ENCODE measurements at places on chromosomes 6 and 20. TPM values are rescaled to one million over a fixed set of nuclear protein-coding genes. Genes with fewer than 3 reads are reported as not detected.
A peak's percentile ranks its signal among the peaks of the same experiment; 100 is the strongest.

- DNase-seq, result no peak
Observed at GRCh38 chr6:3090013-3090412, 21.7 kb downstream of the RIPK1 start.

DNA sequence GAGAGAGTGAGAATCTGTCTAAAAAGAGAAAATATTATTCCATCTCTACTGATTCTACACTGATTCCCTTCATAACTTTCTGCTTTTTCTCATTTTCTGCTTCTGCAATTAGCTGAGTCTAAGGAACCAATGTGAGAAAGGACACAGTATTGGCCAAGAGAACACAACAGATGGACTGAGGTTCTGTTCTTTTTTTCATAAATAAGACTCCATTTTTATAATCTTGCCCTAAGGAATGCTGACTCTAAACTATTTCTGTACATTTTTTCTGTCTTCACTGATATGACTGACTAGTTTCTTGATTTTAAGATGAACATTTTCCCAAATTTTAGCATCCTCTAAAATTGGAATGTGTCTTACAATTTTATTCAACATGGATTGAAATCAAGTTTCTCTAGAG is 87.0 kb upstream of the IYD start:
- DNase-seq, result no peak

- DNase-seq, result no peak
Observed at GRCh38 chr6:125943528-125944433, 12.8 kb upstream of the HINT3 start.

DNA sequence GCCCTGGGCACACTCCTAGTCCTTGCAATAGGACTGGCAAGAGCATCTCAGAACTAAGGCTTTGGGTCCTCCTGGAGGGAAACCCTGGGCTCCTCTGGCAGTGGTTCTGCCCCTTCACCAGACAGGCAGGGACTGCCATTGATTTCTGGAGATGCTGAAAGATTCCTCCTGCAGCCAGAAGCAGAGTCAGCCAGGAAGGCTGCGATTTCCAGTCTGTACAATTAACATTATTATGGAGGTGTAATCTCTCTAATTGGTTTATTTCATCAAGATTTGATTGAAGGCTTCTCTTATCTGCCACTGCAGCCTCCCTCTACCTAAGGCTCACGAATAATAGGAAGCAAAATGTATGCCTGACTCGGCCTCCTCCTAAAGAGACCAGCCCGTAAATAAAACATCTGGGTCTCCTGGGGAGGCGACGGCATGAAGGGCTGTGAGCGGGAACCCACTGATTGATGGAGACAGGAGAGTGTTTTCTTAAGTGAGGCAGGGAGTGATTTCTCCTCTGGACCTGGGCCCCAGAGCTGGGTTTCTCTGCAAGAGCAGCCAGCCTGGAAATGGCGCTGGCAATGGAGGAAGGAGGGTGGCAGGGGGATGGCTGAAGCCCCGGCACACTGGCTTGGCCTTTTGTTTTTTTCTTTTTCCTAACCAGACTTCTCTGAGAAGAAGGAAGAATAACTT is 689.6 kb downstream of the DHX35 start:
- no peak for DNase-seq

- no peak for DNase-seq
Observed at GRCh38 chr20:21063276-21063675, 42.9 kb downstream of the LINC00237 start.

GRCh38 chr6:90227213-90227612 is 69.4 kb downstream of the BACH2 start:
- DNase-seq, result no peak

GRCh38 chr6:4599924-4600323 is 176.3 kb upstream of the CDYL start:
- DNase-seq, result no peak

DNA sequence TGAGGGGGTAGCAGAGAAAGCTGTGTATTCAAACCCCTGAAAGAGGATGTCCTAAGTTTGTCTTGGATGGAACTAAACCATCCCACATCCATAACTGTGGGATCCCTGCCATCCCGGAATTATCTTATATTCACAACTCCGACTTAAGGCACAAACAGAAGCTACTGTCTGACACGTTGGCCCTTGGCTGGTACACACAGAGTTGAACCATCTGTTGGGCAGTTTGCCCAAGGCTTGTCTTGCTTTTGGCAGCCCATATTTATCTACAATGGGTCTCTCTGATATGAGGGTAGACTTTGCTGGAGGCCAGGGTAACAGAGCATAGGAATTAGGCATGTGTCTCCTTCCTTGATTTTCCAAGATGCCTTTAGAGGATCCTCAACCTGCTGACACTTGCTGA is 116.6 kb upstream of the PROKR2 start:
- DNase-seq, result no peak

DNA sequence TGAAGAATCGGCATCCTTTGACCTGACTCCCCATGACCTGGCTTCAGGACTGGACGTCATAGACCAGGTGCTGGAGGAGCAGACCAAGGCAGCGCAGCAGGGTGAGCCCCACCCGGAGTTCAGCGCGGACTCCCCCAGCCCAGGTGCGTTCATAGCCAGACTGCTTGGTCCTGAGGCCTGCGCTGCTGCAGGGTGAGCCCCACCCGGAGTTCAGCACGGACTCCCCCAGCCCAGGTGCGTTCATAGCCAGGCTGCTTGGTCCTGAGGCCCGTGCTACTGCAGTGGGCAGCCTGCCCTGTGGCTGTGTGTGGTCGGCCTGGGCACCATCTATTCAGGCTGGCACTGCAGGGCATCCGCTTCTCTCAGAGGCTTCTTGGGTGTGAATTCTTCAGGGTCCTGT is 15.8 kb downstream of the RTEL1 start:
- DNase-seq, result no peak

- DNase-seq, result peak; percentile 48
Observed at GRCh38 chr6:152636609-152637295, 410 bp downstream of the SYNE1 start.

- DNase-seq, result no peak
Observed at GRCh38 chr6:131379948-131380347, 193.1 kb upstream of the ARG1 start.

GRCh38 chr6:131920656-131921055 is 30.5 kb downstream of the CCN2 start:
- DNase-seq, result no peak

- no peak for DNase-seq
Observed at GRCh38 chr6:138289739-138290138, 71.4 kb upstream of the PBOV1 start.

DNA sequence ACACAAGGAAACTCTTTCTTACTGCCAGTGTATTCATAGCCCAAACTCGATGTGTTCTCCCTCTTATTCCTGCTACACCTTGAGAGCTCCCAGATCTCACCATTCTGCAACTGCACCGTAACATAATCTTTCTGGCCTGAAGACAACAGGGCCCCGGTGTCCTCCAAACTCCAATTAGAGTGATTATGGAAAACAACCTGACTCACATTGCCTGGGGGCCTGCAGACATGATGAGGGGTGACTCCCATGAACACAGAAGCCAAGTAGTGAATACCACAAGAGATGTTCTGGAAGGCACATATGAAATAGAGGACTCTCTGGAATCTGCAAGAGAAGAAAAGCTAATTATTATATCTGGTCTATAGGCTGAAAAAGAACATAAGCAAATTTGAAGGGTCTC is 19.7 kb downstream of the SLC22A16 start:
- DNase-seq, result no peak

GRCh38 chr6:87289571-87289970 is 32.8 kb upstream of the SMIM8 start:
- no peak for DNase-seq

GRCh38 chr20:58647796-58648501 is 3.1 kb upstream of the STX16 start:
- no peak for DNase-seq

DNA sequence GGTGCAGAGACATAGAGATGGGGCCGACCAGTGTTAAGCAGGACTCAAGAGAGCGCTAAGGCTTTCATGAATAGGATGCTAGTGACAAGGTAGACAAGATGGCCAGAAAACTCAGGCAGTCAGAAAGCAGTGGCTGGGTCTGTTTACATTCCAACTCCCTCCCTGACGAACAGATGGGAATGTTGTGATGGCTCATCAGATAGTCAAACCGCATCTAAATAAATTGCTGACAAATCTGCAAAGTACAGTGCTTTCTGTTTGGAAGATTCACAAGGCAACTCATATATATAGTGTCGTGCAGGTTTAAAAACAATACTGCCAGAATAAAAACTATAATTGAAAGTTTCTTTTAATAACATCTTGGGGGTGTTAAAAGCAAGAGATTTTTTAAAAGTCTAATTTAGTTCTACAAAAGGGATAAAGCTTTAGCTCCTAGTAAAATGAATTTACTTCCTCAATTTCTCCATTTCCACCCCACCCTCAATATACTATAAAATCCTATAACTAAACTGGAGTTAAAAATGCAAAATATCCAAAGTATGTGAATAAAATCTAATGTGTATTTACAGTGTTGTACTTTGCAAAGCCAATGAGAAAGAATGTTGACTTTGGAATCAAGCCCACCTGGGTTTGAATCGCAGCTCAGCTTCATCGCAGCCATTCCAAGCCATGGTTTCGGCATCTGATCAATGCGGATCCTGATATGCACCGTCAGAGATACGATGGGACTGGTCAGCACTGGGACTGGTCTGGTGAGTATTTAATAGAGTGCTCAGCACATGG is 247.3 kb upstream of the PDE10A start:
- DNase-seq, result no peak

SCRT2 gene
- polyA plus RNA-seq, result not detected

LY6G6D gene
- polyA plus RNA-seq, result not detected

MMS22L gene
- 1.6 TPM for polyA plus RNA-seq

PLCB4 gene
- polyA plus RNA-seq, result not detected

NKX2-4 gene
- polyA plus RNA-seq, result not detected

MYCT1 gene
- polyA plus RNA-seq, result not detected

DUSP15 gene
- polyA plus RNA-seq, result not detected

HAO1 gene
- polyA plus RNA-seq, result not detected

PSMA7 gene
- 643 TPM for polyA plus RNA-seq

TEAD3 gene
- not detected for polyA plus RNA-seq
